Small intestine (tissue), 16 donors: ENCODE measurements at places on chromosomes 1 and 21. TPM values are rescaled to one million over a fixed set of nuclear protein-coding genes. Genes with fewer than 3 reads are reported as not detected.

CYP4A11 gene
- polyA plus RNA-seq, result 0.09 TPM

IVL gene
- not detected for polyA plus RNA-seq

EPHA10 gene
- polyA plus RNA-seq, result 5.4 TPM

ICOSLG gene
- polyA plus RNA-seq, result 3.2 TPM

OR2G6 gene
- not detected for polyA plus RNA-seq

KIRREL1 gene
- polyA plus RNA-seq, result 9.3 TPM

DCST1 gene
- not detected for polyA plus RNA-seq

USF1 gene
- 123 TPM for polyA plus RNA-seq

NEK2 gene
- 20.4 TPM for polyA plus RNA-seq

OR2L3 gene
- not detected for polyA plus RNA-seq

GPR161 gene
- under 0.01 TPM for polyA plus RNA-seq

F11R gene
- polyA plus RNA-seq, result 188 TPM
